ENCODE measurements at places on chromosomes 2 and 18. TPM values are rescaled to one million over a fixed set of nuclear protein-coding genes. Genes with fewer than 3 reads are reported as not detected.

DNA sequence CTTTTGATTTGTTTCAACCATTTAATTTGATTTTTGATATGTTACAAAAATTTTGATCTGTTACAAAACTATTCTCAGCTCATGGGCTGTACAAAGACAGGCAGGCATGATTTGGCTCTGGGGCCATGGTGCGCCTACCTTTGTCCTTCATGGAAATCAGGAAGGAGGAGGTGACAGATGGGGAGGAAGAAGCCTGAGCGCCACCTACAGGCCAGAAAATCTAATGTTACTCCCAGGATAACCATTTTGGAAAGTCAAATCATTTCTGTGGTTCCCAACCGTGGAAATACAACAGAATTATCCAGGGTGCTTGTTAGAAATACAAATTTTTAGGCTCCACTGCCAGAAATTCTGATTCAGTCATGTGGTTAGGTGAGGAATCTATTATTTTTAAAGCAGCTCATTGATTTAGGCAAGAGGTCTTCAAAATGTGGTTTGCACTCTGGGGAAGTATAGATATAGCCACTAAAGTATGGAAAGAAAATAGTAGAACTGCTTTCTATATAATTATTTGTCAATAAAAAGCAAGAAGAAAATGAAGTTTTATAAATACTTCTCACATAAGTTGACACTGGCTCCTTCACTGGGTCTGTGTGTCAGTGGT lies 93.9 kb downstream of the EVA1A start:
- DNase-seq: peak; percentile 10

GRCh38 chr2:166539340-166540162 lies 45.5 kb upstream of the SCN7A start:
- DNase-seq: no peak

GRCh38 chr2:206084439-206084869 lies 1.5 kb downstream of the INO80D start:
- DNase-seq: no peak

- no peak for DNase-seq
Measured at GRCh38 chr18:45839414-45840395, 14.2 kb downstream of the SIGLEC15 start.

GRCh38 chr2:168935810-168936581 lies 34.9 kb downstream of the G6PC2 start:
- no peak for DNase-seq

DNA sequence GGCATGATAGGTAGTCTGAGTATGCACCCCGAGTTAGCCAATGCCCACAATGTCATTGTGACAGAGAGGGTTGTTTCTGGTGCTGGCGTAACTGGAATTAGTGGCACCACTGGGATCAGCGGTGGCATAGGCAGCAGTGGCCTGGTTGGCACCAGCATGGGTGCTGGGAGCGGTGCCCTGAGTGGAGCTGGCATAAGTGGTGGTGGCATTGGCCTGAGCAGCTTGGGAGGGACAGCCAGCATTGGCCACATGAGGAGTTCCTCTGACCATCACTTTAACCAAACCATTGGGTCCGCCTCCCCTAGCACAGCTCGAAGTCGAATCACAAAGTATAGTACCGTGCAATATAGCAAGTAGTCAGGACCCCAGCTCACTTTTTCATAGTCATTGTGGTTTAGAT lies 21.6 kb upstream of the DSG4 start:
- DNase-seq: no peak

DNA sequence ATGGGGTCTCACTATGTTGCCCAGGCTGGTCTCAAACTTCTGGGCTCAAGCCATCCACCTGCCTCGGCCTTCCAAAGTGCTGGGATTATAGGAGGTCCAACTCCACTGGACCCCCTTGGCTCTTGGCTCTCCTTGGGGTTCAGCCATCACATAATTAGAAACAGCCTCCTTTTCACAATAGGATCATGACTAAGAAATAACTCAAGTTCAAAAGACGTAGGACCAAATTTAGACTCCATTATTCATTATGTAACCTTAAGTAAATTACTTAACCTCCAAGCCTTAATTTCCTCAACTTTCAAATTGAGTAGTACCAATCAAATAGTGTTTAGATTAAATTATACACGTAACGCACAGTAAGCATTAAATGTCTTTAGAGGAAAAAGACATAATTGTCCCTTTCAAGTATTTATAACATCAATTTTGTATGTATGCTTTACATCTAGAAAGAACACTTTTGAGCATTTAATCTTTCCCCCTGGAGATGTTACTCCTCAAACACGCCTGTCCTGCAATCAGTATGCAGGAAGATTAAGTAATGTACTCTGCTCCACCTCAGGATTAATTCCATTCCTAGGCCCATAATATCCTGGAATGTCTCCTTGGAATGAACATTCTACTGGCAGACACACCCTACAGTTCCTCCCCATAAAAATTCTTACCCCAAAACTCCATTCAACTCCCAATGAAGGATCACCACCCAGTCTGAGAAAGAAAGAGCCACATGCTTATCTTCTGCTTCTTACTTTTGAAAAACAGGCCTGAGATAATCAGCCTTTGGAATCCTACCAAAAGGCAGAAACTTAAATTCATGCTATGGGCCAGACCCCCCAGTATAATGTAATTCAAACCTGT lies 49.1 kb downstream of the COBLL1 start:
- DNase-seq: no peak

- DNase-seq: no peak
Measured at GRCh38 chr2:111100765-111101162, 19.9 kb upstream of the BCL2L11 start.

Gene RMND5A
- total RNA-seq: 66.2 TPM

Gene UGT1A4
- total RNA-seq: not detected

Gene SKOR2
- total RNA-seq: 0.21 TPM

Gene TUBB8B
- total RNA-seq: 0.36 TPM
